ENCODE measurements at places on chromosomes 11 and 22.

DNA sequence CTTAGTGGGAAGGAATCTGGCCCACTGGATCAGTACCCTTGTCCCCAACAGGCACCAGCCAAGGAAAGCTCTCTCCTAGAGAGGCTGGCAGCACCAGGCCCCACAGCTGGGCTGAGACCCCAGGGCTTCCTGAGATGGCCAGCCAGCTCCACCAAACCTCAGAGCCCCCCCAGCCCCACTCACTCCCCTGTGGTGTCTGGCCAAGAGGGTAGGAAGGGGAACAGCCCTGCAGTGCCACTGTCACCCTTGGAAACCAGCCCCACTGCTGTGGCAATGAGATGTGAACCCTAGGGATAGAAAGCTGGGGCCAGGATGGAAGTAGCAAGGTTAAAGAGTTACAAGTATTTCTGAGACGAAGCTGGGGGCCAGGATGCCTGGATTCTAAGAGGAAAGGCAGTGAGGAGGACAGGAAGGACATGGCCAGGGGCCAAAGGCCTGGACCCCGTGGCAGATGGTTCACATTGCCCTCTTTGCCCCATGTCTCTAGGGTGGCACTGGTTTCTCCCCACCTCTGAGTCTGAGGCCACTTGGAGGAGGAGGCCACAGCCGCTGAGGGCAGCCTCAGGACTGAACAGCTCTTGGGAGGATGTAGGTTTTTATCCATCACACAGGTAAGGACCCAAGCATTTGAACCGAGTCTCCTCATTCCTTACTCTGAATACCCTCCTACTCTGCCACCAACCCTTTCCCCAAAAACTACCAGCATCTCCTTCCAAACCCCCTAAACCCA lies 28.8 kb downstream of the NRXN2 start:
- no peak for DNase-seq

DNA sequence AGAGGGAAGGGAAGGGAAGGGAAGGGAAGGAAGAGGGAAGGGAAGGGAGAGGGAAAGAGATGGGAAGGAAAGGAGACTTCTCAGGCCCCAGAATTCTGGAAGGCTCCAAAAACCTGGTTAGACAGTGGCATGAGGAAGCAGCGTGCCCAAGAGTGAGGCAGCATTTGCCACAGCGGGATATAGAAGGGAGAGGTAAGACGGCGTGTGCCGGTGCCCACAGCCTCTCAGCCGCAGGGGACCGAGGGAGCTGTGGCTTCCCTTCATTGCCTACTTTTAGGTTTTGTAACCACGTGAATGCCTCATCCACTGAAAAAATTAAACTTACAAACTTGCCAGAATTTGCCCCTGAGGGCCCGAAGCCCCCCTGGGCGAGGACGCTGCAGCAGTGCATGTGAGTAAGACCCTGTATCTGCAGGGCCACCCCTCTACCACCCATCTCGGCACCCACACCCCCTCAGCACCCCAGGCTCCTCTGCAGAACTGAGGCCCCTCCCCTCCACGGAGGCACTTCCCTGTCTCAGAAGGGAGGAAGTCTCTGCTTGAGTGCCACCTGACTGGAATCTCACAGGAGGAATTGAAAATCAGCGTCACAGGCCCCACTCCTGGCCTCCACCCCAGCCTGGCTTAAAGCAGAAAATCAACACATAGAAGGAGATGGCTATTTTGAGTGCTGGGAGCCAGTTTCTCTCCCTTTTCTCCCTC lies 58.1 kb downstream of the LINC01488 start:
- no peak for DNase-seq

GRCh38 chr11:64297699-64298358 lies 2.3 kb upstream of the CATSPERZ start:
- no peak for DNase-seq

- DNase-seq, result peak; percentile 39
These were observed 624 bp downstream of the TMEM41B start for GRCh38 chr11:9313648-9314290.

- no peak for DNase-seq
These were observed 6.8 kb downstream of the CRYBB1 start for GRCh38 chr22:26610996-26611395.

- DNase-seq, result no peak
These were observed 20.8 kb upstream of the CHKA start for GRCh38 chr11:68142028-68142412.

GRCh38 chr22:18119409-18120110 lies 9.0 kb downstream of the TUBA8 start:
- DNase-seq, result no peak

GRCh38 chr11:121582296-121582695 lies 129.5 kb upstream of the SORL1-AS1 start:
- DNase-seq, result no peak

DNA sequence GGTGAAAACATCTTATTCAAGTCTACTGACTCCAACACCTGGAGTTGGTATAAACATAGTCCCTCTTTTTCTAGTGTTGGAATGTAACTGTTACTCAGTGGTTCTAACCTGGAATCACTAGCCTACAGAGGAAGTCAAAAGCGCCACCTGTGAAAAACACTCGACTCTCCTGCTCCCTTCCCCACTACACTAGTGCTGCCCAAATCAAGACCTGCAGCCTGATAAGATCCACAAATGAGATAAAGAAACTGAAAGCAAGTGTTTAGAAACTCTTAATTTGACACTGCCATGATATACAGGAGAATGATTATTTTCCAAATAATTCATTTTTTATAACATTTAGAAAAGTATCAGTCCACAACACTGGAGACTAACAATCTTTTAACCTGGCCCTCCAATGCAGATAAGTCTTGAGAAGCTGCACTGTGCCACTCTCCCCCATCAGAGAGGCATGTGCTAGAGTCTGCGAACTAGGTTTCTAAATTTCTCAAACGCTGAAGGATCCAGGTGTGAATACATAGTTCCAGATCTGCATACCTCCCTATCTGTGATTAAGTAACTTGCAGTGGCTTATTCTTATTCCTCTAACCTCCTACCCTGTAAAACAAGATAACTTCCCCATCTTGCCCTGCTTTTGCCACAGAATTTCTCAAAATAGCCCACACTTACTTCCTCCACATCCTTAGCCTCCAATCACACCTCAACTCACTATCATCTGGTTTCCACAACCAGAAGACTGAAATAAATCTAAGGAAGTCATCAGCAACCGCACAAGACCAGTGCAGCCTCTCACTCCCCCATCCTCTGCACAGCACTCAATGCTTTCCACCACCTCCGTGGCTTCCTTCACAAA lies 88.1 kb downstream of the RRAS2 start:
- DNase-seq, result peak; percentile 60

GRCh38 chr22:19336133-19337075 lies 44.9 kb upstream of the CLTCL1 start:
- no peak for DNase-seq

DNA sequence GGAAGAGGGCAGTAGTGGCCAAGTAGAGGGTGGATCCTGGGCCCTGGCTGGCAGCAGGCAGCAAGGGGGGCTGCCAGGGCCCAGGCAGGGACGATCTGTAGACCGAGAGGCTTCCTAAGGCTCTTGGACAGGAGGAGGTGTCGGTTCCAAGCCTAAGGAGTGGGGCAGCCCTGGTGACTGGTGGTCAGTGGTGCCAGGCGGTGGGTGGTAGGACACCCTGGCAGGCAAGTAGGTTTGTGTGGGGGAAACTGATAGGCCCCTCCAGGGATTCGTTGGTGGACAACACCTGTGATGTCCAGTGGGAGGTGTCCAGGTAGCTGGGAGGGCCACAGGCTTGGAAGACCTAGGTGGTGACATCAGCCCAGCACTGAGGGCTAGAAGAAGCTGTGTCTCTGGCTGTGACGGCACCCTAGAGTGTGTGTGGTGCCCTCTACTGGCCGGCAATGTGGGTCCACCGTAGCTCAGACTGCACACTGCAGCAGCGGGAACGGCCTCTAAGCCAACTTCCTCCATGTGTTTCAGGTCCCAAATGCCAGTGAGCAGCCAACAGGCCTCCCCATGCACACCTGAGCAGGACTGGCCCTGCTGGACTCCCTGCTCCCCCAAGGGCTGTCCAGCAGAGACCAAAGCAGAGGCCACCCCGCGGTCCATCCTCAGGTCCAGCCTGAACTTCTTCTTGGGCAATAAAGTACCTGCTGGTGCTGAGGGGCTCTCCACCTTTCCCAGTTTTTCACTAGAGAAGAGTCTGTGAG lies 9.4 kb upstream of the SAMM50 start:
- DNase-seq, result peak; percentile 84

DNA sequence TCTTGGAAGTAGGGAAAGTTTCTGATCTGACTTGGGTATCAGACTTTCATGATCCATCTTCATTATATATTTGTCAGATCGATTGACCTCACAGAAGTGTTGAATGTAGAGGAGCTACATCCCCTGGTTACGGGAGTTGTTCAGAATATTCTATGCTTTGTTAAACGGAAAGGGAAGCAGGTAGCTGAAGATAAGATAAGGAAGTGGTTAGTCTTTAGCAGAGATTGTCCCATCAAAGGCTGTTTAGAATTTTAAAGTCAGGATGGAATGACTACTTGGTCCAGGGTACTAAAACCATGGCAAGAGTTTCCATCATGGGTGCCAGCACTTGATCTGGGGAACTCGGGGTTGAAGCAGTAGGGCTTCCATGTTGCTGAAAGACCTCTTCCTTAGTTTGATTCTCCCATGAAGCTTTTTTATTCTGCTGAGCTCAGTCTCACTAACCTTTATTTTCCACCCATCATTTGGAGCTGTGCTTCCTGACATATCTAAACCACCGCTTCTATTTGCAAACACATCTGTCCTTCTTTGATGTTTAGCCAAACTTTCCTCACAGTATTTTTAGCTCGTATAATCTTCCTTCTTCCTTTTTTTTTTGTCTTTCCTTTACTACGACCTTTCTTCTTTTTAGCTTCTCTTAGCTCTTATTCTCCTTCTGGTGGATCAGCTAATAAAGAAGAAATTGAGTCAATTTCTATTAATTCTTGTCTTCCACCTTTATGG lies 4.0 kb upstream of the C22orf31 start:
- no peak for DNase-seq

GRCh38 chr22:35397095-35397904 lies 2.6 kb upstream of the MCM5 start:
- no peak for DNase-seq

GRCh38 chr22:48423481-48423911 lies 1404.2 kb downstream of the BRD1 start:
- no peak for DNase-seq

DNA sequence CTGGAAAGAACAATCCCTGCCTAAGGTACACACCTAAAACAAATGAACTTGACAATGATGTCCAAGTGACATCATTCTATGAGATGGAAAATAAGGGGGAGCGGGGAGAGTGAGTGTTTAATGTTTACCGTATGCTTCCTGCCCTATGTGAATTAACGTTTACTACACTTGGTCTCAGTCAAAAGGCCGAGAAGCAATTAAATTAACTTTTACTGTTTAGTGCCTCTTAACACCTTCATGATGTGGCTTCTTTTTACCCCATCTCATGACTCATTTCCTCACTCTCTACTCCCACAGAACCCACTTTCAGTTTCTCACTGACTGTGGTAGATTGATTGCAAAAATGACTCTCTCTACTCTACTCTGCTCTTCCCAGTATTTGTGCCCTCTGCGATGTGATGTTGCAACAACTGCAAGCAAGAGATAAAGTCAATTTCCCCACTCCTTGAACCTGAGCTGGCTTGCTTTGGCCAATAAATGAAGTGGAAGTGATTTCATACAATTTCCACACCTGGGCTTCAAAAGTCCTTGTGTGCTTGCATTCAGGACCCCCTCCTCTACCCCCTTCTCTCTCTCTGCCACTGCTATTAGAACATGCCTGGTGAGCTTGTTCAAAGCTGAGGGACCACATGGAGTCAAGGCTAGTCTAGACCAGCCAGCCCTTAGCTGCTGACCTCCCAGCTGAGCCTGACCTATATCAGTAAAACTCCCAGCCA lies 11.6 kb upstream of the ALKBH3 start:
- peak; percentile 74 for DNase-seq

DNA sequence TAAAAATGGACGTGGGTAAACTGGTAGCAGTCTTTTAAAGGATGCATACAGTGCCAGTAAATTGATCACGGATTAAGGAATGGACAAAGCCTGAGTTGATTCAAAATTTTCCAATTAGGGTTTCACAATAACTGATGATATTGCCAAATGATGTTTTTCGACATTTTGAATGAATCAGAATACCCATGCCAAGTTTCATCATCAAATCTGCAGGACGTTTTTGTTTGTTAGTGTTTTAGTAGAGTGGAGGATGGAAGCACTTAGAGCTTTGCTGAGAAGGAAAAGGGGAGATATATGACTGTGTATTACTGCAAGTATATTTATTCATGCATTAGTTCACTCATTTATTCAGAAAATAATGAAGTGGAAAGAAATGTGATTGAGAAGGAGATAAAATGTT lies 78.3 kb downstream of the SLC17A6 start:
- no peak for DNase-seq

DNA sequence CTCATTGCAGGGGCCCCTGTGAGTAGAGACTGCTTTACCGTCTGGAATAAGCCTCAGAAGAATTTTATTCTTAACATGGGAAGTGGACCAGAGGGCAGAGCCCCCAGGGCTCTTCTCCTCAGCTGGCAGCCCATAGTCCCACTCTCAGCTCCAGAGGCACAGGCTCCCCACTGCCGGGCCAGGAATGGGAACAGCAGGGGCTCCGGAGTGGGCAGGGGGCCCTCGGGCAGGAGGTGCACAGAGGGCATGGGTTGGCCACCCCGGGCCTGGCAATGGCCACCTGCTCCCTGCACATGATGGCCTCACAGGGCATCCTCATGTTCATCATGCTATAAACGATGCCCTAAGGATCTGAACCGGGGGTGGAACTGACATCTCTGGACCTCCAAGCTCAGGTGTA lies 1469.7 kb downstream of the BRD1 start:
- no peak for DNase-seq

DNA sequence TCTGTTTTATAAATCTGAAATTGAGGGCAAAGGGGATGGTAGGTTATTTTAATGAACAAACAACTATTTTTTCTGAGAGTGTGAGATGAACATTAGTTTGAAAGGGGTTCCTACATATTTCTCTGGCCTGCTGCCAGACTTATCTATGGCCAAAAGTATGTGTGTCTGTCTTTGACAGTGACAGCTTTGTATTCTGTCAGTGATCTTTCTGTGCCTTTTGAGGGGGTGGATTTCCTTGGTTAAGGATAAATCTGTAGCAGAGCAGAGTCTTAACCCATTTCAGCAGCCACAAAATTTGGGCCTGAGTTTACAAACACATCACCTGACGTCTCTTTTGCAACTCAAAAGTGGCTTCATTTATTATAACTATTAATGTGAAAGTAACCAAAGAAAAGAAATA lies 30.9 kb downstream of the ZFTA start:
- no peak for DNase-seq
